ENCODE measurements at places on chromosomes 5 and 9.

- DNase-seq, result no peak
Observed at GRCh38 chr9:94612071-94612470, 18.4 kb upstream of the FBP2 start.

DNA sequence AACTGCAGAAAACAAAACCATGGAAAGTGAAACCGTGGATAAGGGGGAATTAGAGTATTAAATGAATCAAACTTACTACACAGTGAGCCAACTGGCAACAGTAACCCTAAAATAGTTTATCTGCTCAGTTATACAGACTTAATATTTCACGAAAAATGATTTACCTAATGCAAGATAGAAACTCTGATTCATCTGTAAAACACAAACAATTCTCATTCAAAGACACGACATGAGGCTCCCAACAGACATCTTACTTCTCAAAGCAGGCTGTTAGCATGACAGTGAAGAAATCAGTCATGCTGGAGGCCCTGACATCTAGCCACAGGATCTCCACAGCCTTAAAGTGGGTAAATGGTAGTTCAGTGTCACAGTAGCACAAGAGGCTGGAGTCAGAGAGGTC is 131.2 kb downstream of the FBN2 start:
- no peak for DNase-seq

DNA sequence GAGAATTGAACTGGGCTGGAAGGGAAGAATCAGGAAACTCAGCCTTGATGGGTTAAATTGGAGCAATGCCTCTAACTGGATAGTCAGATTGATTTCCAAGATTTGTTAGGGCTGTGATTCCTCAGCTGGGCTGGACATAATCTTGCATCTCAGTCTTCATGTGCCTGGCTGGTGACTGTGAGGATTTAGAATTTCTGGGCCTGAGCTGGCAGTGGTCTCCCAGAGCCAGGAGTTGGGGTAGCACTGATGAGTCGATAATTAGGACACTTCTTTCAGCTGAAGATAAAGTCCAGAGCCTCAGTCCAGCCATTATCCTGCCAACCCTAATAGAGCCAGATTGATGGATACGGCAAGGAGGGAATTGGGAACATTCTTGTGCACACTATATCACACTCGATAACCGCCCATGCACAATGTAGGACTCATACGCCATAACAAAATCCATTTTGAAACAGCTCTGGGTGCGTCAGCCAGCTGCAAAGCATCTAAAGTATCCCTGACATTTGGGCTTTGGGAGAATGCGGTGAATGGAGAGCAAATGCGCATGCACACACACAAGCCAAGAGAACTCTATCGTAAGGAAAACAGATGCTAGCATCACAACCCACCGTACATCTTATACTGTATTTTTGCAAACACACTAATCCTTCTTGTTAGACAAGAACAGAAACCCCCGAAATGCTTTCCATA is 405.1 kb upstream of the KLF4 start:
- no peak for DNase-seq

GRCh38 chr5:218457-219291 is 554 bp downstream of the SDHA start:
- DNase-seq, result no peak

DNA sequence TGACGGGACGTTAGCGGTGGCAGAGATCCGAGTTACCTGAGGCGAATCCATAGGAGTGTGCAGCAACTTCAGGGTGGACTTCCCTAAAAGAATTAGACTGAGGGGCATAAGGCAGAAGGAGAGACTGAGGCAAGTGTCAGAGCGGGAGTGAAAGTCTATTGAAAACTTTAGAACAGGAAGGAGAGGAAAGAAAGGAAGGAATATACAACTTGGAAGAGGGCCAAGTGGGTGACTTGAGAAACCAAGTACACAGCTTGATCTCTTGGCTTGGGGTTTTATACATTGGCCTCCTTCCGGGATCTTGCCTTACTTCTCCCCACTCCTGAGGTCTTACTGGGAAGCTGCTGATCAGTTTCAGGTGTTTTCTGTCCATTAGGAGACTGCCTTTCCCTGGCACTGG is 84.9 kb downstream of the SNX18 start:
- no peak for DNase-seq

DNA sequence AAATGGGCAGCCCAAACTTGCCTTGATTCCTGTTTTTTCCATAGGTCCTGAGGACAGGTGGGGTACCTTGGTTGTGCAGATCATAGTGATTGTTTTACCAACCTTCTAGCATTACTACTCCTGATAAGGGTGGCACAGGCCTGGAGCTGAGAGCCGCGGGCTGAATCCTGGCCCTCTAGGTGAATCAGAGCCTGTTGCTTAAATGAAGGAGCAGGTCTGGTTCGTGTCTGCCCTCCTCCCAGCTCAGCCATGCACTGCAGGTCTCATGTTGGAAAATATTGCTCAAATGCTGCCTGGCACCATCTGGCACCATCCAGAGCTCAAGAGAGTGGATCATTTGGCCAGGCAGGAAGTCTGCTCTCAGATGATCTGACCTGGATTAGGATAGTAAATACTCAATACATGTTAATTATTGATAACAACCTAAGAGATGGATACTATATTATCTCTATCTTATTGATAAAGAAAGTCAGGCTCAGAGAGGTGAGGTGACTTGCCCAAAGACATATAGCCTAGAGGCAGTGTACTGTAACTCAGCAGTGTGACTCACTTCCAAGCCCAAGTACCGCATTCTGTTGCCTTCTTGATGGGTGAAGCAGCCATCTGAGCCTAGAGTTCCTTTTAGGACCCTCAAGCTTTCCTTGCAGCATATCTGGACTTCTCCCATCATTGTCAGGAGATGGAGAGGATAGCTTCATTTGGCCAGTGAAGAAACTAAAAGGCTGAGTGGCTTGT is 104.3 kb upstream of the PITX1 start:
- DNase-seq, result no peak

- DNase-seq, result no peak
Observed at GRCh38 chr9:110334871-110335270, 2.8 kb downstream of the TXNDC8 start.
